ENCODE measurements at places on chromosomes 3 and 15.

DNA sequence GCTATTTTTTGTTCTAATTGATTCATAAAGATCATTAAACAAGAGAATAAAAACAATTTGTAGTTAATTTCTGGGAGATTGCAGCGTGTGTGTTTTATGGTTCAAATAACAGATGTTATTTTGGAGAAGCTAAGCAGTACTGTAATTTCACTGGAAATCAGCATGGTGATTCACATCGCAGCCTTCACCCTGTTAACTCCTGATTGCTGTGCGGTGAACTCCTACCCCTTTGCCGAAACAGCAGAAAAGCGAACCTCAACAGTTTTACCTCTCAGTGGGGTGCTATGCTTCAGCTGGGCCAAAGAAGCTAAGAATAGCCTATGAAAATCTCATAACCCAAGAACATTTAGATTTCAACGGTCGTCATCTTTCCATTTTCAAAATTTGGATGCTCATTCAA lies 441.5 kb upstream of the RARB start:
- H3K27ac ChIP-seq: no peak overlapping the region
- no peaks in the 10 kb centered on the region for H3K27me3 ChIP-seq
- DNase-seq: no peak
- no peaks in the 10 kb centered on the region for H3K36me3 ChIP-seq
- no peak overlapping the region for H3K4me3 ChIP-seq
- H3K4me1 ChIP-seq: no peaks in the 10 kb centered on the region

- no peak overlapping the region for H3K27ac ChIP-seq
- peaks cover 2% of the 10 kb centered on the region for H3K4me1 ChIP-seq
- H3K4me3 ChIP-seq: no peak overlapping the region
- no peak for DNase-seq
Measured at GRCh38 chr3:131550562-131551465, 48.0 kb upstream of the MRPL3 start.

DNA sequence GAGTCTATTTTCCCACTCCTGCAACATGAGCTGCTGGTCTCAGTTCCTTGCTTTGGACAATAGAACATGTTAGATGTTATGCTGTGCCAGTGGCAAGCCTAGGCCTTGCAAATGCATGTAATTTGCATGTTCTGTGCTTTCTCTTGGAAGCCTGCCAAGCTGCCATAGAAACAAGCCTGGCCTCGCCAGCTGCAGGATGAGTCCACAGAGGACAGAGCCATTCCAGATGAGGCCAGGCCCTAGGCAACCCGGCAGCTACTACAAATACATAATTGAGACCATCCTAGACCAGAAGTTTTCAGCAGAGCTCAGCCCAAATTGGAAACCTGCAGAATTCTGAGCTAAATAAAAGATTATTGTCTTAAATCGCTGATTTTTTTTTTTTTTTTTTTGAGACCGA lies 39.6 kb downstream of the TRIM69 start:
- H3K27me3 ChIP-seq: no peaks in the 10 kb centered on the region
- no peaks in the 10 kb centered on the region for H3K4me1 ChIP-seq
- DNase-seq: no peak
- no peak overlapping the region for H3K27ac ChIP-seq

GRCh38 chr3:181050738-181051137 lies 61.2 kb upstream of the DNAJC19 start:
- DNase-seq: no peak
- no peaks in the 10 kb centered on the region for H3K27me3 ChIP-seq
- H3K4me3 ChIP-seq: no peak overlapping the region
- no peaks in the 10 kb centered on the region for H3K4me1 ChIP-seq
- no peaks in the 10 kb centered on the region for H3K36me3 ChIP-seq

DNA sequence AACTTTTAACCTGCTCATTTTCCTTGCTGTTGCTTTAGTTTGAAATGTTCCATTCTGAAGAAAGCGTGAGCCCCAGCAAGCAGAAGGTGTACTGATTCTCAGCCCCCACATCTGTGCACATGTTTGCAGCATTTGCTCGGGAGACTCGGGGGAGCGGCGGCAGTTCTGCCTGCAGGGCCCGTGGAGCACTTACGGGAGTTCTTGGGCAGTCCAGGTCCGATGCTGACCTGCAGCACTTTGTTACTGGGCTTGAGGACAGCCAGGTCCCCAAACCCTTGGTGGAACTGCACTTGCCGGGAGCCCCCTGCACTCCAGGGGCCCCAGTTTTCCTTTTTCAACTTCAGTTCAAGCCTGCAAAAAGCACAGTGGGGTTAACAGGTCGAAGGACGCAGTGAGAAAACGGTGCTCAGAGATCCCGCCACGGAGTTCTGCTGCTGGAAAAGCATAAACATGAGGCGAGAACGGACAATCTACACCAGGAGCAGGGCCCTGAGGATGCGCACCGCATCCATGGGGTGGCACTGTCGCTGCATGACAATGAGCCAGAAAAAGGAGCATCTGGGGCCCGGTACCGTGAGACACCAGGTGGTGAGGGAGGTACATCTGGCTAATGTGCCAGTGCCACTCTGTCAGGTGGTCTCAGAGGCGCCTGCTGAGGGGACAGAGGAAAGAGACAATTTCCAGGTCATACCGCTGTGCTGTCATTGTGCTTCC lies 45.6 kb upstream of the LDHAL6B start:
- no peak overlapping the region for H3K4me3 ChIP-seq
- no peaks in the 10 kb centered on the region for H3K4me1 ChIP-seq
- peak; percentile 61 for DNase-seq
